IPS DF 6.9 (cell line): ENCODE measurements at places on chromosomes 13 and 19.

- DNase-seq: no peak
These were observed 10.8 kb upstream of the MISP start for GRCh38 chr19:739998-740715.

- no peak for DNase-seq
These were observed 3.3 kb upstream of the C3 start for GRCh38 chr19:6723738-6724137.

DNA sequence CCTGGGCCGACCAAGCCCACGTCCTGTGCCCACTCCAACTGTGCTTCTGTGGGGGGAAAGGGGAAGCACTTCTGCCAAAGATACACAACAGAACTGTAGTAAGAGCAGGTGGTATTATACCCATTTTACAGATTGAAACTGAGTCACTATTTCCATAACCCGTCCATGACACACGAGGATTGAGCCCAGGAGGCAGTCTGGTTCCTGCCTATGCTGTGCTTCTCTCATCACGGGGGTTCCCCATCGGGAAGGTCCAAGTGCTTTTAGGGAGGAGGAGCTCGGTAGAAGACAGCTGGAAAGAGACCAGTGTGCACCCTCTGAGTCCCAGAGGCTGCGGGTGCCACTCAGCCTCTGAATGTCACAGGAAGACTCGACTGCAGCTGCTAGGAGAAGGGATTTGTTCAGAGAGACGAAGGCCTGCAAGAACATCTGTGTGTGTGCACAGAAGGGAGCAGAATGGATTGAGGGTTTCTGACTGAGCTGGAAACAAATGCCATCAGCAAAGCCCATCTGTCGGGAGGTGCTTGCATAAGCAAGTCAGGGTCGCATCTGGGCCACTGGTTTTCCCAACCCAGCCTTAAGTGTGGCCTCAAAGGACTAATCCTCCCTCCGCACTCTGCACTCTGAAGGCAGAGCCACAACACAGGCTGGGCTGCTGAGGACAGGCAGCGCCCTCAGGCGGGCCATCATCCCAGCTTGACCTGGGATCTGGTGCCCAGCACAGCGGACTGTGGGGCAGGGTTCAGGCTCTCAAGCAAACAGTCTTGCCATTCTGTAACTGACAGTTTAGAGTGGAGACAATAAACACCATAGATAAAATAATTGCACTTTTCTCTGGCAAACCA is 150.0 kb downstream of the DPF1 start:
- no peak for DNase-seq

DNA sequence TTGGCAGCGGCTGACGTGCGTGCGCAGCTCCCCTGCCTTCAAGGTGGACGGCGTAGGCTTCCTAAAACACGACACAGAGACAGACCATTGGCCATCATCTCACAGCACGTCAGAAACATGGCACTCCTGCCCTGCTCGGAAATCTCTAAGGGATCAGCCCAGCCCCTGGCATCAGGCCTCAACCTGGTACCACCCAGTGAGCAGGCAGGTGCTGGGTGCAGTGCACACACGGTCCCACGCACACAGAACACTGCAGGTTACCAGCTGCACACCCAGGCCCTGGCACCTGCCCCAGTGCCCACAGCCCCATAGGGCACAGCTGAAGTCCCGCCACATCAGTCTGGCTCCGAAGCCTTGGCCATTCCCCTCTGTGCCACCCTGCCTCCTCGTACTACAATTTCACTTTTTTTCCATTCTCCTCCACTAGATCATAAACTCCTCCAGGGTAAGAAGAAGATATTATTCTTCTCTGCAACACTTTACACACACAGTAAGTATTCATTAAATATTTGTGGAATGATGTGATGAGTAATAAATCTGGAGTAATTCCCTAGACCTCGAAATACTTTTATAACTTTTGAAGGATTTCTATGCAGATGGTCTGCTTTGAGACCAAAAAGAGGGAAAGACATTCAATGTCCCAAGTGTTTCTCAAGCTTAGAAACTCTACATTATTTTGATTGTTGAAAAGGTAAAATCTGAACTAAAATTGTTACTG is 156.4 kb downstream of the COL4A1 start:
- DNase-seq: no peak

GRCh38 chr13:75285310-75285709 is 196.7 kb downstream of the TBC1D4 start:
- DNase-seq: no peak

DNA sequence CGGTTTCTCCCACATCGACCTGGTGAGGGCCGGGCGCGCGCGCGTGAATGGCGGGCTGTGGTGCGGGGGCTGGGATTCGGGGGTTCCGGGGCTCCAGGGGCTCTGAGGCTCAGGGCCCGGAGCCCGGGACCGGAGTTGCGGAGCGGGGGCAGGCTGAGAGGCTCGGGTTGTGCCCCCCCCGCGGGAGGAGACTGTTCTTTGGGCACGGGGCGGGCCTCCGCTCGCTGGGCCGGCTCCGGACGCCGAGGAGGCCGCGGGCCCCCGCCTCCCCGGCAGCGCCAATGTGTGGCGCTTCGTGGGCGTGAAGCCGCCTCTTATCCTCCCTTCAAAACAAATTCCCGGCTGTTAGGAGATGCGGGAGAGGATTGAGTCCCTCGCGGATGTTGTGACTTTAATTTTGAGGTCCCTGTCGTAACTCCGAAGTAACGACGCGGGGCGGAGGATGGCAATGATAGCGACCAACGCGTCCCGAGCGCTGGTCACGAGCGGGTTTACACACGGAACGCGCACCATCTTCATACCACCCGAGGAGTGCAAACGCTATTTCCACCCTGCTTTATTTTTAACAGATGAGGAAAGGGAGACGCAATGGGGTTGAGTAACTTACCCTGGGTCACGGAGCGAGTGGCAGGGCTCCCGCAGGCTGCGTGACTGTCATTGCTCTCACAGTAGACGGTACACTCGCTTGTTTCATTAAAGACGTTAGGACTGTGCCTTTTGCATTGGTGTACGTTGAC is 536 bp downstream of the UBA2 start:
- DNase-seq: no peak

- no peak for DNase-seq
These were observed 2041.4 kb downstream of the PCDH9 start for GRCh38 chr13:65188721-65189120.

- no peak for DNase-seq
These were observed 8.0 kb downstream of the RGCC start for GRCh38 chr13:41465241-41465847.

DNA sequence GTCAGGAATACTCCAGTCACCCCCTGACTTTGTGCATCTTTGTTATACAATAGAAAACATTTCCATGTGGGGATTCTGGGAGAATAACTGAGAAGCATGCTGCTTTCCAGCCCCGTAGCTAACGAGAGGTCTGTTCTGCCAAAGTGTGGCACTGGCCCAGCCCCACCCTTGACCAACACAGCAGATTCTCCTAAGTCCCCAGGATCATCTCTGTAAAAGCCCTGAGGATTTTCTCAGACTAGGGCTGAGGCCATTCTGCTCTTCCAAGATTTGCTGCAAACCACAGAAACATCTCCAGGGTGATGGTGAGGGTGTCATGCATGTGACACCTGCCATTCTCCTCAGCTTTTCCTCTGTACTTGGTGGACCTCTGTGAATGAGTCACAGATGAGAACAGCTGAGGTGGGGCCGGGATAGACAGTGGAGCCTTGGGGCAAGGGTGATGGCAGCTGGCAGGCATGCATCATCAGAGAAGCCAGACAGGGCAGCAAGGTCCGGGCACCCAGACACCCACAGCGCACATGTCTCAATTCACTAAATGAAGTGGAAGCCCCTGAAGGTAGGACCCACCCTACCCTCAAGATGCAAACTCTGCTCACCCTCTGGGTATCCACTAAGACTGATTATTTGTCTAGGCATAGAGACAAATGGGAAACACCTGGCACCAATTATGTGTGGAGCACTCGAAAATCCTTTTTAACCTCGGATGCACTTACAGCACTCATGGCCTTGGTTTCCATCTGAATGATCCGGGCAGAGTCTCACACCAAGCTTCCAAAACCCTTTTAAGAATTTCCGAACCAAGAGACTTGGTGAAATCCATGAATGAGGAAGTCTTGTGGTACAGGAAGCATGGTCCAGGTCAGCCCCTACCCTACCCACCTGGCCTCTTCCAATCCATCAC is 20.1 kb upstream of the DOCK9 start:
- DNase-seq: no peak

DNA sequence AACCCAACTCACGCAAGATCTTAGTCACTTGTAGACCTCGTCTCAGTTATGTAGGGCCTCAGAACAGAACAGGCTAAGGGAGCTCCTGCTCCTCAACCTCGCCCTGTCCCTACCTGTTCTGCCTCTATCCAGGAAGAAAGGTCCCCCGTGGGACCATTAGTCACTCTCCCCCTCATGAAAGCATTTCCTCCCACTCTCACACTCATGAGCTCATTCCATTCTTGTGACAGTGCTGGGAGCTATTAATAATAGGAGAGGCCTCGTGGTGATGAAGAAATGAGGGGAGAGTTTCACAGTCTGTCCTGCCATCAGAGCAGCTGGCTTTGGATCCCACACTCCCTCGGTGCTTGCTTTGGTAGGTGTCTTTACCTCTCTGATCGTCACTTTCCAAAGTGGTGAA is 10.2 kb downstream of the PPP2R1A start:
- DNase-seq: no peak
